ENCODE measurements at places on chromosomes 3 and 15.

DNA sequence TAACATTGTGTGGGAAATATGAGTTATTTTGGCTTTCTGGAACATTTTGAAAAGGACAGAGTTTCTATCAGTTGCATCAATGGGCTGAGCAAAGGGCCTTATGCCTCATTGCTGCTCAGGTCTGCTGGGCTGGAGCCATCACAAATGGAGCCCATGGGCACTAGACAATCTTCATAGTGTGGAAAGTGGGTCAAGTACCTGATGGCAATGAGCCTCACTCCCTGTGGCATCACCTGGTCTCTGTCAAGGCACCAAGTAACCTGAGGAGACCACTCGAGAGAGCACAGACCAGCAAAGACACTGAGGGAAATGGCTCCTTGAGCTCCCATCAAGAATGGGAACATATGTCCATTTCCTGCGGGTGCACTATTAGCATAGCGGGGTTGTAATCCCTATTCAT lies 96.7 kb upstream of the PPP2R3A start:
- no peak for DNase-seq

DNA sequence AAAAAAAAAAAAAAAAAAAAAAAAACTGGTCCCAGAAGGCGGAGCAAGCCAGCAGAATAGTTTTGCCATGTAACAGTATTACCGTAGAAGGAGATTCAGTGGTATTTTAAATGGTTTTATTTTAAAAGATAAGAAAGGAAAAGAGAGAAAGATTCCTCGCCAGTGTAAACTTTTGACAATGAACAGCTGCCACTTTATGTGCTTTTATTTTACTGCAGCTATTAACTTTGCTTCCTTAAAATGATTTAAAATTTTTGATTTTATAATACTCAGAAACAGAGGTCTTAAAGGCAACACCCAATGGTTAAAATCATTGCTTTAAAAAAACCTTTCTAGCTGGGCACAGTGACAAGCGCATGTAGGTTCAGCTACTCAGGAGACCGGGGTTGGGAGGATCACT lies 46.8 kb downstream of the TMCO5A start:
- no peak for DNase-seq

DNA sequence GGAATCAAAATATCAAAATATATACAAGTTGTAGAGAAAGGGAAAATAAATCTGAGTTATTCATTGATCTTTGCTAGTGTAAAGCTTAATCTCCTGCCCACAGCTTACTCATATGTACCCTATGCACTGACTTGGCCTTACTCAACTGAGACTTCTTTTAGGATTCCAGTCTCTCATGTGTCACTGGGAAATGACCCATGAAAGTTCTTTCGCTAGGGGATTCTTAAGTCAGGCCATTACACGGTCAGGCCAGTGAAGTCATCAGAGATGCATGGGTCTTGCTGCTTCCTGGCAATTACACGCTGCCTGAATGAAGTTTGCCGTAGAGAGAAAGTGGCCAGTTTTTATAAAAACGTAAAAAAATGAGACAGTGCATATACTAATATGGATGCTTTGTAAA lies 20.7 kb upstream of the LPP start:
- no peak for DNase-seq

GRCh38 chr3:36868614-36869436 lies 76.0 kb downstream of the TRANK1 start:
- peak; percentile 19 for DNase-seq

- no peak for DNase-seq
Observed at GRCh38 chr3:50510325-50510724, 6.9 kb upstream of the CACNA2D2 start.

DNA sequence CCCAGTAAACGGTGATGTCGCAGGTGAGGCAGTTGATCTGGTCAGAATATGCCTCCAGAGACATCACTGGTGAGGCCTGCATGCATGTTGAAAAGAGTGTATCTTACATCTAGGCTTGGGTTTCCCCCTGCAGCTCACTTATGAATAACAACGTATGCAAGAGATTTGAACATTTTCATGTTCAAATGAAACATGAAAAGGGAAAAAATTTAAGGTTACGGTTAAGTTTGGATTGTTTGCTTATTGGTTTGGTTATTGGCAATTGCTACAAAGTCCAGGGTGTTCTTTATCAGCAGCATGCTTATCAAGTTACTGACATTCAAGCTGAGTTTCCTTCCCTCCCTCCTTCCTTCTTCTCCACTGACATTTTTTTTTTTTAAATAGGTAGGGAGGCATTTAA lies 123.2 kb downstream of the IGF1R start:
- DNase-seq = no peak

DNA sequence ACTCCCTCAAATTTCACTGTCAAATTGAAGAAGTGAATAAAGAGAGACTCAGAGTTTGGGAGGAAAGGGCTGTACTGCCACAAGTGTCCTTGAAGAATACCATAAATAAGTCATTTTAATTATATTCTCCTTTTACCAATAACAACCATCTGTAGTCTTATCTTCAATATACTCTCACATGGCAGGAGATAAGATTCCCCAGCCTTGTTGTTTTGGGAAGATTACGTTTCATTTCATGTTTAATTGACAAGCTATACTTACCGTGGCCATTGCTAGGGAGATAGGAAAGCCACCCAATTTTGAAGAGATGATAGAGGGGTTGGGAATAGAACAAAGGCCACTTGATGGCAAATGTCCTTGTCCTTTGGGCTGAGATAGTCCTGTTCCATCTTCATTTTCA lies 2.3 kb downstream of the MINDY4B start:
- no peak for DNase-seq

DNA sequence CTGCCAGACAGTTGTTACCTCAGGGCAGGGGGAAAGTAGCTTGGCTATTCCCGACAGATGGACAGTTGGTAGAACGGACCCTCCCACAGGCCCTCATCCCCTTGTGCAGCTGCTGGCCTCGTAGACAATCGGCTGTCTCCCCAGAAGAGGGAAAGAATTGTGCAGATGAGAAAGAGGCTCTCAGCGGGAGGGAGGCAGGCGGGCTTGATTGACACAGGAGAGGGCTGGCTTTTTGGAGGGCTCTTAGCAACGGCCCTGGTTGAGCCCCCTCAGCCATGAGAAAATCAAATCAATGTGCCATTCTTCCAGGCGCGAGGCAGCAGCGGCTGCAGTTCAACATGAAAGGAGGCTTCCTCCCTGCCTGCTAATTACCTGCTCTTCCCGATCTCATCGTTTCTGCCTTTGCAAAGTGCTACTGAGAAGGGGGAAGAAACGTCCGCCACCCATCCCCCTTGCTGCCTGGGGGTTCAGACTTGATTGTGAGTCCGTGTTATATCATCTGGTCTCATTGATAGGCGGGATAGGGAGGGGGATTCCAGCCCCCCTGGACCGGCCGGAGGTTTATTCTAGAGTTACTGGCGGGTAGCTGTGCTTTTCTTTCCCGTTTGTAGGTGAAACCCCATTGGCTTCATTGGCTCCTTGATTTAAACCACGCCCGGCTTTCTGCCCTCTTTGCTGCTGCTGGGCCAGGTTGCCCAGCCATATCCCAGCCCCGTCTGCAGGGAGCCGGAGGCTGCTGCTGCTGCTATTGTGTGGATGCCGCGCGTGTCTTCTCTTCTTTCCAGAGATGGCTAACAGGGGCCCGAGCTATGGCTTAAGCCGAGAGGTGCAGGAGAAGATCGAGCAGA lies at the start of gene TAGLN3:
Gene TAGLN3, plus strand, starts transcription at position 287 of the 848 bp plus-strand sequence. Its CDS starts 501 bp downstream, at position 788.
- DNase-seq = no peak

DNA sequence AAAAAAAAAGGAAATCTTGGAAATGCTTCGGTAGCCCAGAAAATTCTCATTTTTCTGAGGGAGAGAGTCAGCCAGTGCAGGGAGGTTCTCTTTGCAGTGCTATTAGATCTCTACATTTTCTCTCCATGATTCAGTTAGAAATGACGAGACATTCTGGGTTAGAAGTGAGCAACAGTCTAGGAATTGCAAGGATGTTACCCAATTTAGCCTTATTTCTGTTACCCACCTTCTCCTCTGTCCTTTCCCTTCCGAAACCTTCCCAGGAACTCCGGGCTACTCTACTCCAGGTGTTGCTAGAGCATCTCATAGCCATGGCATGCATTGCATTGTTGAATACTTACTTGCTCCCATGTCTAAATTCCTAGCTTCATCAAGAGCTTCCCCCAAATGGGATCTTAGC lies 106.8 kb downstream of the EDEM1 start:
- DNase-seq = no peak

- DNase-seq = peak; percentile 63
Observed at GRCh38 chr15:100111125-100112060, 230.4 kb downstream of the ADAMTS17 start.

DNA sequence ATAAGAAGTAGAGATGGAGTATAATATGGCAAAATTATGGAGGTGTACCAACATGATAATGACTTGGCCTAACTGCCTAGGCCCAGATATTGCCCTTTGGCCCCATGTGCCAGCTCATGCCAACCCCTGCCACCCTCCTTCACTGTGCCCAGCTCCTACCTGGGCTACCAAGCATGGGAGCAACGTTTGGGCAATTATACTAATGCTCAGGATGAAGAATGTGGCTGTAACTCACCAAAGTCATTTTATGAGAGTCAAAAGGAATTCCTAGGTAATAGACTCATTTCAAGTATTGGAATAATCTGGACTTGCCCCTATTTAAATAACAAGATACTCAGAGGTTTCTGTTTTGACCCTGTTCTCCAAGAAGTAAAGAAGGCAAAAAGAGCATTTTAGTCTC lies 240.2 kb upstream of the IL12A start:
- DNase-seq = no peak

- no peak for DNase-seq
Observed at GRCh38 chr3:125121246-125122010, 65.6 kb upstream of the HEG1 start.

DNA sequence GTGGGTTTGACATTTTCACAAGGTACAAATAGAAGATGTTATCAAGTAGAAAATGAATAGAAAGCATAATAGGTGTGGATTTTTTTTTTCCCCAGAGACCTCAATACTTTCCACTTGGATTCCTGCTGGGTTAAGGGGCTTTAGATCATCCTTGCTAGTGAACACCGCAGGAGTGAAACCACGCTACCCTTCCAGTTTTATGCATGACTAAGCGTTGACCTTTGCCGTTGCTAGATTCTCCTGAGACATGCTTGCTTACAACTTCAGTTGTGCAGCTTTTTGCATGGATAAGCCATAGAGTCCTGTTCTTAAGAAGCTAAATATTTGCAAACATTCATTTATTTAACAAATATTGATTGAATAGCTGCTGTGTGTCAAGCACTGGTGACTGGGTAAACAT lies 299.7 kb upstream of the LMCD1 start:
- DNase-seq = no peak

DNA sequence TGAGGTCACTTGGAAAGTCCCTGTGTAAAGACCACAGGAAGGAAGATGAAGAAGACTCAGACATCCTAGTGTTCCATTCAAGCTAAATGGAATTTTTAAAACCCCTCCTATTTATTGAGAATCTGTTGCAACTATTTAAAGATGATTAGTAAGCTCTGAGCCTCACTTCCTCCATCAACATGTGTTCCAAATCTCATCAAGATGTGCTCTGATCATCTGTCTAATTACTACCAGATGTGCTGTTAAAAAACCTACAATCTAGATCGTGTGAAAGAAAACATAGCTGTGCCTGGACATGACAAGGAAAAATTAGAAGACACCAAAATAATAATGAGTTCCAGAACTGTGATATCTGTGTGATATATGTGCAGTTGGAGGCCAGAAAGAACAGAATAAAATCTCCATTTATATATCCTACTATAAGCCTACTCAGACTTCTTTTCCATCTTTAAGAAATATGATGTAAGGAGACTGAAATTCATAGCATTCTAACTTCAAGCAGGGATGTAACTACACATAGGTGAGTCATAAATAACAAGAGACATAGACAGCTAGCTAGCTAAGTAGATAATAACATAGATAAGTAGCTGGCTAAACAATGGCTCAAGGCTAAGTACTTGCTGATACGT lies 7.8 kb downstream of the XPC start:
- no peak for DNase-seq

DNA sequence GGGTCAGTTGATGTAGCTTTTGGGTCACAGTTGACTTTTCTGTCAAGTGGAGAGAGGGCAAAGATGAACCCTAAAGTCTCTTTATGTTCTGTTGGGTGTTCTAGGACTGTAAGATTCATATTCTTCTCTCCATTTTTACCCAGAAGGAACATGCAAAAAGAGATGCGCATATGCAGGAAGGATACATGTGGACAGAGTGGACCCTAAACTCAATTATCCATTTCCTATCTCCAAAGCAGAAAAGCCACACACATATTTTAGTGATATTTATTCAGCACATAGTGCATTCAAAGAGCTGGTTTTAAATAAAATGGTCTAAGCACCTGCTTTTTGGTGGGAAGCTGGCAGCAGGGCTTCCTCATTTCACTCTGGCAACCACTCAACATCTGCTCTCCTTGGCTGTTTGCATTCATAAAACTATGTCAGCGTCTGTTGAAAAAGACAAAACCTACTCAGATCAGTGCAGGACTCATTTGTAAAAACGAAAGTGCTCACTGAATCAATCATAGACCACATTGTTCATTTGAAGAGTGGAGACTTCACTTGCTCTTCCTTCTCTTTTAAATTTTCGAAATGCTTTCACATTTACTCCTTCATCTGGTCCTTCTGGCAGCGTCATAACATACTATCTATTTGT lies 96.6 kb downstream of the SEMA6D start:
- no peak for DNase-seq

GRCh38 chr15:43099105-43099845 lies 6.6 kb downstream of the UBR1 start:
- no peak for DNase-seq

DNA sequence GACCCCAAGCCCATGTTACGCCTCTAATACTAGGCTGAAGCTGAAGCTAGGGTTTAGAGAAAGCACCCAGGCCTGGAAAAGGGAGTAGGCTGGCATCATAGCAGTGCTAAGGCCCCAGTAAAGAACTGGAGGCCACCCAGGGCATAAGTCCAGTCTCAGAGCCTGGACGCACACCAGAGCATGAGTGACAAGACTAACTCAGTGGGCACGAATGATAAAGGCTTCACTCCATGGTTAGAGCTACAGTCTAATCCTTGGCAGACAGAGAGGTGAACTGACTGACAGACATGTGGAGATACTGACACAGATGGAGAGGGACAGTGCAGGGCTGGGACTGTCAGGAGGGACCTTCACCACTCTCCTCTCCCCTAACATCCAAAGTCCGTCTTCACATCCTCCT lies 139.8 kb downstream of the KCNMB2 start:
- no peak for DNase-seq

GRCh38 chr15:99565049-99565298 lies 810 bp upstream of the MEF2A start:
- no peak for DNase-seq

GRCh38 chr15:27094235-27094634 lies 123.3 kb downstream of the GABRG3 start:
- no peak for DNase-seq

GRCh38 chr3:197139586-197139985 lies 110.0 kb upstream of the MELTF start:
- DNase-seq = no peak

- DNase-seq = no peak
Observed at GRCh38 chr15:65952391-65953053, 83.2 kb downstream of the RAB11A start.

GRCh38 chr15:71510763-71511162 lies 299.6 kb upstream of the NR2E3 start:
- DNase-seq = no peak

GRCh38 chr15:62051166-62051565 lies 9.1 kb downstream of the VPS13C start:
- no peak for DNase-seq

GRCh38 chr15:73822998-73823397 lies 50.4 kb upstream of the TBC1D21 start:
- DNase-seq = no peak

GRCh38 chr3:44893097-44893496 lies 18.7 kb downstream of the TGM4 start:
- DNase-seq = no peak
